ENCODE measurements at places on chromosomes 12 and 14.

DNA sequence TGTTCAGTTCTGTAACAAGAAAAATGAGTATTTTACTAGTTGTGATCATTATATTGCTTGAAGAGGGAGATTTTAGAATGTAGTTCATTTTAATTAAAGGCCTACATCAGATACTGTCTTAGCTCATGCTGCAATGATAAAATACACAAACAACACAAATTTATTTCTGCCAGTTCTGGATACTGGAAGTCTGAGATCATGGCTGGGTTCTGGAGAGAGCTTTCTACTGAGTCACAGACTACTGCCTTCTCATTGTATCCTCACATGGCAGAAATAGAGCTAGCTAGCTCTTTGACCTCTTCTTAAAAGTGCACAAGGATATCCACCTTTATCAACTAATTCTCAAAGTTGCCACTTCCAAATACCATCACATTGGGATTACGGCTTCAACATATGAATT, 53.8 kb downstream of the MIS18BP1 start:
- no peak for DNase-seq

DNA sequence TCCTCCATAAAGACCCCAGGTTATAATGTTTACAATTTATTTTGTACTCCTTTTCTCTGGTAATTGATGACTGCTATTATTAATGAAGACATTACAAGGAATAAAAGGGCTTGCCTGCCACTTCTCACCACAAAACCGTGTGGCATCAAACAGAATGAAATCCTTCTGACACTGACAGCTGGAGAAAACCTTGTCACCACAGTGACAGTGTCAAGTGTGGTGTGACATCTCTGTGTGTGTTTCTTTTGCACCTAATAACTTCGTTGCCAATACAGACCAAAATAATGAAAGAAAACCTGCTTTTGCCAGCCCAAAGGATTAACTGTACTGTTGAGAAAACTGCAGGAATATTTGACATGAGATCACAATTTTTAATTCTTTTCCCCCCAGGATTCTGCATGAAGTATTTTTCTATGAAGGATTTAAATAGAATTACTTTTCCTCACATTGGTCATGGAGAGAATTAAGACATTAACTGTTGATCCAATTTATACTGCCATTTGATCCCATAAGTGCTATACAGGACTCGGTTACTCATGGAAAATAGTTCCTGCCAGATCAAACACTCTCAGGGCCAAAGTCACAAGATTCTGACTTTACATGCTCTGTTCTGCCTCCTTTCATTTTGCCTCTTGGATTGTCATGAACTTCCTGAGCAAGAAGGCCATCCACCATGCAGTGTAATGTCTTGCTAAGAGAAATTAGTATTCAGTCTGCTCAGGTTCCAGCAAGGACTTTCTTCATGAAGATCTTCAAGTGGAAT, 60.4 kb upstream of the IFNG-AS1 start:
- no peak for DNase-seq

GRCh38 chr12:6345319-6346091, 3.6 kb upstream of the TNFRSF1A start:
- no peak for DNase-seq

GRCh38 chr12:78787576-78787975, 77.0 kb upstream of the SYT1 start:
- no peak for DNase-seq

- DNase-seq = no peak
These were observed 126.2 kb downstream of the RFLNA start for GRCh38 chr12:124420996-124421674.

- no peak for DNase-seq
These were observed 86.4 kb downstream of the GALNT8 start for GRCh38 chr12:4806439-4807115.

DNA sequence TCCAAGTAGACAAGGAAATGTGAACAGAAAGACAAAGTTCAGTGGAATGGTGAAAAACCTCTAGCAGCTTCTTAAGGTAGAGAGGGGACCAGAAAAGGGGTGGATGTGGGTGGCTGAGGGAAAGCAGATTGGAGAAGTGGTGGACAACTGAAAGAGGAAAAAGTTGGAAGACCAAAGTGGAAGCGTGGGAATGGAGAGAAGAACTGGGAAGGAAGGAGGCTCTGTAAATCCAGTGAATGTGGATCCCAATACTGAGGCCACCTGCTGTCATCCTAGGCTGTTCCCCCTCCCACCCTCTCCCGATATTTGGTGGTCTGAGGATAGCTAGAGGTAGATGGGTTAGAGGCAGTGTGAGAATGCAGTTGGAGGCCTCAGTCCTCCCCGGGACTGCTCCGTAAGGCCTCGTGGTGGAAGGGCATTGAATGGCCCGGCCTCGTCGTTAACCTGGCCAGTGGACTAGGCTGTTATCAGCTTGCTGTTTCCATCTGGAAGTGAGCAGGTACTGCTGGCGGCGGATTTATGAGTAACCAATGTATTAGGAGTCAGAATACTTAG, 822 bp upstream of the POU6F1 start:
- DNase-seq = no peak

DNA sequence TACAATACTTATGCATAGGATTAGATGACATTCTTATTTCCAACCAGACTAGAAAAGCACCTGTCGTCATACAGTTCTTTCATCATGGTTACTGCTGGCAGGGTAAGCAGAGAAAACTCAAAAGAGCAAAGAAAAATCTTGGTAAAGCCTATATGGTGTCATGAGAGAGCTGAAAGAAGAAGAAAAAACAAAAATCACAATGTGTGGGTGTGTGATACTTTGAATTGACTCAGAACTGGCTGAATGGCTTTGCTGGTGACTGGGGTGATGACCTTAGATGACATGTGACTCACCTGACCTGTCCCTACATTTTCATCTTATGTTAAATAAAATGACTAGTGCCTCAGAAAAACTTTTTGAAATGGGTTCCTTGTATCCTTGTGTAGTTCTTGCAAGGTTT, 278.1 kb upstream of the LMO3 start:
- no peak for DNase-seq
